ENCODE measurements at places on chromosomes 2 and 18.

- no peak for DNase-seq
These were observed 44.5 kb downstream of the PKDCC start for GRCh38 chr2:42092084-42092996.

DNA sequence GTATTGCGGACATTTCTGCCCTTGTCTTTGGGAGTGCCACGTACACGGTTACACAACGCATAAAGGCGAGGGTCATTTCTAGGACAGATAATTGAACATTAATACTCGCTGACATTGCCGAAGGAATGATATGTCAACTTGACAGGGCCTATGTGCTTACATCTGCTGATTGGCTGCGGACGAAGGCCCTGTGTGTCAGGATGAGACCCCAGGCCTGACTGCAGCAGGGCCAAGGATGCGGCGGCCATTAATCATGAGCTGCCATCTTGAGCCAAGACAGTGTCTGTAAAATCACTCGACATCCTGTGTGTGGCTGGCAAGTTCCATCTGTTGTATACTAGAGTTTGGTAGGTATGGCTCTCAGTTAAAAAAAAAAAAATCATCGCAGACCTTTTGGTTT lies 96.6 kb downstream of the MEIS1 start:
- DNase-seq: no peak

- no peak for DNase-seq
These were observed 409.7 kb upstream of the PIK3C3 start for GRCh38 chr18:41545091-41545888.

DNA sequence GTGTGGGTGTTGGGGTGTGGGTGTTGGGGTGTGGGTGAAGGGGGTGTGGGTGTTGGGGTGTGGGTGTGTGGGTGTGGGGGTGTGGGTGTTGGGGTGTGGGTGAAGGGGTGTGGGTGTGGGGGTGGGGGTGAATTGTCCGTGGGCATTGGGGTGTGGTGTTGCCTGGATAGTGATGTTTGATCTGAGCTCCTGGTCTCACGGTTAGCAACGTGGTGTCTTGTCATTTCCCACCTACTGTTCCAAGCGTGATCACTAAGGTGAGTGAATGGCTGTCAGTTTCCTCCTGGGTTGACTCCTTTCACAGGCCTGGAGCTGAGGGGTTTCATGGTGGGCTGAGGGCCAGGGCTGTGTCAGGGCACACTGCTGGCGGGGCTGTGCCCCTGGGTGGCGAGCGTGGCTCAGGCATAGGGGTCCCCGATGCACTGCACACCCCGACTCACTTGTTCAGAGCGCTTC lies 27.2 kb downstream of the RTP5 start:
- DNase-seq: no peak

DNA sequence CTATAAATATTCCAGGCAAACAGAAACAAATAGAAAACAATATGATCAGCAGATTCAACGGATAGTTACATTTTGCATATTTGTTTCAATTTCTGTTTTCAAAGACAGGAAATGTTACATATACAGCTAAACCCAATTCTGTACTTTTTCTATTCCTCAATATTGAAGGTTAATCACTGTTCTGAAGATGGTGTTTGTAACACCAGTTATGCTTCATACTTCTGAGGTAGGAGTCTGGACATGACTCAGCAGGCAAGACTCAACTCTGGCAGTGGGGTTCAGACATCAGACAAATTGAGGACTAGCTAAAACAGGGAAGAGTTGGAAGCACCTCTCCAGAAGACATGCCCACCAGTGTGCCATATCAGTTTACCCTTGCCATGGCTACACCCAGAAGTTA lies 16.6 kb downstream of the SERPINB13 start:
- DNase-seq: no peak

- no peak for DNase-seq
These were observed 39.0 kb downstream of the TBC1D8 start for GRCh38 chr2:101111917-101112771.

- no peak for DNase-seq
These were observed 305.5 kb upstream of the ETAA1 start for GRCh38 chr2:67091681-67092080.

DNA sequence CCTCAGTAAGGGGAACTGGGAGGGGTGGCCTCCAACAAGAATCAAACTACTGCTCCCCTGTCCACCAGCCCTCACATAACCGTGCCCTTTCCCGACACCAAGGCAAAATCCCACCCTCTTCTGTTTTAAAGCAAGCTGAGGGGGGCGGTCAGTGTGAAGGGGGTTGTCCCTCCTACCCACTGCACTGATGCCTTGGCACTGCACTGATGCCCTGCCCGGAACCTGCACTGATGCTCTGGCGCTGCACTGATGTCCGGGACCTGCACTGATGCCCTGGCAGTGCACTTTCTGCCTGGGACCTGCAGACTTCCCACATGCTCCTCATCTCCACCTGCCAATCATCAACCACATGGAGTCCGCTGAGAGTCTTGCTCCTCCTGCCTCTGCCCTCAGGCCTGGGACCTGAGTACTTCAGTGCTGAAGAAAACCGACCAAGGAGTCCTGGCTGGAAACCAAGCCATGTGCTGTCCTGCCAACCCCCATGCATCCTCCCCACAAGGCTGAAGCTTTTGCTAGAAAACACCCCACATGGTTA lies 179.5 kb downstream of the SMAD2 start:
- no peak for DNase-seq

DNA sequence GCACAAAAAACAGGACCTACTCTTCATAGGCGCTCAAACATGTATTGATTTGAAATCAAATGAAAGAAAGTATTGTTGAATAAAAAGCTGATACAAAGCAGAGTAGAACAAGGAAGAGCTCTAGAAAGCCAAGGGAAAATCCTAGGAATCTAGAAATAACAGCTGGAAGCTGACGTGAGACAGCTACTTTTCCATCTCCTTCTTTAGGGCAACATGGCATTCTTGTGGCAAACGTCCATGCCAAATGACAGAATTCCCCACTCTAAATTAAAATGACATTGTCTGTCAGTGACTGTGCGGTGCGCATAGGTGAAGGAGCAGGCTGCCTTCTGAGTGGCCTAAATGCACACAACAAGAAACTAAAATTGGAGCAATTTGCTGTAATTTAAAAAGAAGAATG lies 557.4 kb downstream of the SOX11 start:
- DNase-seq: no peak

DNA sequence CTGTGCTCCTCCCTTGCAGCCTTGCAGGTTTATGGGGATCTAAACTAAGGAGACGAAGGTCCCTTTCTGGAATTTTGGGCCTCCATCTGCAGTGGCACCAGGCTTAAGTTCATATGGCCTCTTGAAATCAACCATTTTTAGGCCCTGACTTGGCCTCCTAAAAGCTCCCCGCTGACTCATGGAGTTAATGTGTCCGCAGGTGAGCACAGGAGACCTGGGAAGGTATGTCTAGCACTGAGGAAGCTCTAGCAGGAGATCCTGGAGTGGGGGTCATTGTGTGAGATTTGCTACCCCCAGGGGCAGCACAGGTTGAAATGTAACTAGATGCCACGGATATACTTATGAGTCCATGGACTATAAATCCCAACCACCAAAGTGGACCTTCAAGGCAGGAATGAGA lies 95.9 kb upstream of the CELF4 start:
- no peak for DNase-seq

GRCh38 chr2:189116087-189116486 lies 63.5 kb downstream of the COL5A2 start:
- no peak for DNase-seq

- no peak for DNase-seq
These were observed 9.7 kb downstream of the PDCD1 start for GRCh38 chr2:241848761-241849615.

- DNase-seq: no peak
These were observed 412.9 kb downstream of the TMEM182 start for GRCh38 chr2:103174711-103175110.

DNA sequence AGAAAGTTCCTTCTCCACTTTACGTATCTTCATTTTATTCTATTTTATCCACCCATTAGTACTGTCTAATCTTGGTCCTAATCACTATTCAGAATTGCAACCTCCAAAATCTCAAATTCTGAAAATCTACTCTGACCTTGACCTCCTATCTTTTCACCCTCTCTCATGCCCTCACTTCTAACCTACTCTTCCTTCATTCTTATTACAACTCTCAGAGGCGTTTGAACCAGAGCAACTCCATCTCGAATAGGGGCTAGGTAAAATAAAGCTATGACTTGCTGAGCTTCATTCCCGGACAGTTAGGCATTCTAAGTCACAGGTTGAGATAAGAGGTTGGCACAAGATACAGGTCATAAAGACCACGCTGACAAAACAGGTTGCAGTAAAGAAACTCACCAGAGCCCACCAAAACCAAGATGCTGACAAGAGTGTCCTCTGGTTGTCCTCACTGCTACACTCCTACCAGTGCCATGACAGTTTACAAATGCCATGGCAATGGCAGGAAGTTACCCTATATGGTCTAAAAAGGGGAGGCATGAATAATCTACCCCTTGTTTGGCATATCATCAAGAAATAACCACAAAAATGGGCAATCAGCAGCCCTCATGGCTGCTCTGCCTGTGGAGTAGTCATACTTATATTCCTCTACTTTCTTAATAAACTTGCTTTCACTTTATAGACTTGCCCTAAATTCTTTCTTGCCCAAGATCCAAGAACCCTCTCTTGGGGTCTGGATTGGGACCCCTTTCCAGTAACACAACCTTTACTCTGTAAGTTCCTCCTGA lies 11.4 kb downstream of the CCDC88A start:
- no peak for DNase-seq

DNA sequence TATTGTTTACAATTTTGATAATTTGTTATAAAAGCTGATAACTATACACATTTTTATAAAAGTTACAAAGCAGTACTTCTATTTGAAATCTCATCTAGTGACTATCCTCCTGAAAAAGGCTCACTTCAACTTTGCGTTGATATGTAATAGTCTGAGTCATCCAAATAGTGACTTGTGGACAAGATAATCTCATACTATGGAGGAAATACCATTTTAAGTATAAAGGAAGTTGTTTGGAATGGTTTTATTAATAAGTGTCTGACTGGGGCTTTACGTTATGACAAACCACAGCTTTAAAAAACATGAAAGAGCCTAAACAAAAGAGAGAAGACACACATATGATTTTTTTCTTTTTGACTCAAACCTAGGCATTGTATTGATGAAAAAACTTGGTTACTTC lies 272.3 kb upstream of the COL3A1 start:
- DNase-seq: no peak

DNA sequence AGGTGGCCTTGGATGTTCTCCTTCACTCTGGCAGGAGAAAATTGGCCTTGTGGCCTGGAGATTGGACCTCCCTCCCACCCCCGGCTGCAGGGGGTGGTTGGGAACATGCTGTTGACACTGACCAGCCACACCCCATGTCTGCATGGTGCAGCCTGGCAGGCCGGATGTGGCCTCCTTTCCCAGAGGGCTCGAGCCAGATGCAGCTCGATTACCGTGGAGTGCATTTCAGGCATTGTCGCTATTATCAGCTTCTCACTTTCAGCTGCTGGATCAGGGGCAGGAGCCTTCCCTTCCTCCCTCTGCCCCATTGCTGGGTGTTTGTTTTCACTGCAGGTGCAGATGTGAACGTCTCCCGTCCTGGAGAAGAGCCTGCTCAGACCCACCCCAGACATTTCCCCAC lies 211.0 kb upstream of the SIX2 start:
- no peak for DNase-seq

DNA sequence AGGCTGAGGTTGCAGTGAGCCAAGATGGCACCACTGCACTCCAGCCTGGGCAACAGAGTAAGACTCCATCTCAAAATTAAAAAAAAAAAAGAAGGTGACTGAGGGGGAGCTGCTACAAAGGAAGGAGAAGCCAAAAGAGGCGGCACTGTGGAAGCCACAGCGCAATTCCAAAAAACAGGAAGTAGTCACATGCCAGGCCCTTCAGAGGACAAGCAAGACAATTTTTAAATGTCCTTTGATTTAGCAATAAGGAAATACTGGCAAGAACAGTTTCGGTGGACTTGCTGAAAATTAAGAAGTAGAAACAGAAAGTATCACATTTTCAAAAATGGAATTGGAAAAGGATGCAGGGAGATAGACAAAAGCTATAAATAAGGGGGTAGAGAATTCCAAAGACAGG lies 122.8 kb downstream of the OSBPL1A start:
- DNase-seq: no peak

DNA sequence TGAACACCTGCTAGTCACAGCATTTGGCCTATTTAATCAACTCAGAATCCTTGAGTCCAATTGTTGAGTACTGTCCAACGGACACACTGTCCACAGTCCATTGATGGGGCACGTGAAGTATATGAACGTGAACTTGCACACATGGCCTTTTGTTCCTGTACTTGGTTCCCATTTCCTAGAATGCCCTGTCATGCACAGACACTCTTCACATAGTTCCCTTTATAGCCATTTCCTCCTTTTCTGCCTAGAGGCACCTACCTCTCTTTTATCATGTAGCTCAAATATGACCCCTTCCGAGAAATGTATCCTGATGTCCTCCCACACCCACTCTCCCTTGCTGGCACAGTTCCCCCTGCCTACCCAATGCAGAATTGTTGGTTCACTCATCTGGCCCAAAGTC lies 8.7 kb upstream of the CRYGA start:
- no peak for DNase-seq

DNA sequence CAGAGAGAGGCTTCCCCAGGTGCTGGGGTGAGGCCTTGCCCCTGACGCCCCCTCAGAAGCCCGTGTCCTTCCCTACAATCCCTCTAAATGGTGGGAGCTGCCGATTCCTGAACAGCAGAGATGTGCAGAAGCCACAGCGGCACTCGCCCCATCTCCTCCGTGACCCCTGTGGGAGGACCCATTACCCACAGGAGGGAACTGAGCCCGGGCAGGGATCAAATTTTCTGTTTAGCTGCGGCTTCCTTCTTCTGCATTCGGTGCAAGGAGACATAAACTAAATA lies 181.2 kb upstream of the RAB6C start:
- no peak for DNase-seq

DNA sequence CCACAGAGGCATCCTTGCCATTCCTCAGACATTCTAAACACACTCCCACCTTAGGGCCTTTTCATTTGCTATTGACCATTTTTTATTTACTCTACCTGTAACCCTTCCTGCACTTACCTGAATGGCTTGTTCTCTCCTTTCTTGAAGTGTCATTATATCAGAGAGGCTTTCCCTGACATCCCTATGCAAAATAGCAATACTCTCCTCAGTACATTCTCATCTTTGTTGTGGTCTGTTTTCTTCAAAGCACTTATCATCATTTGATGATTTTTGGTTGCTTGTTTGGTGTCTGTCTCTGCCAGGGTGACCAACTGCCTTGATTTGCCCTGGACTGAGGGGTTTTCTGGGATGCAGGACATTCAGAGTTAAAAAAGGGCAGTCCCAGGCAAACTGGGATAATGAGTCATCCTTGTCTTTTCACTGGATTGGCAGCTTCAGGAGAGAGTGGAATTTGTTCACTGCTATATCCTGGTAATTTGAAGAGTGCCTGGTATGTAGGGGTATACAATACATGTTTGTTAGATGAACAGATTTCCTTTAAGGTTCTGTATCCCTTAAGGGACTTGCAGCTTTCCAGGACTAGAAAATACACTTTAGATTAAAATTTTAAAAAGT lies 102.4 kb downstream of the BABAM2 start:
- no peak for DNase-seq

DNA sequence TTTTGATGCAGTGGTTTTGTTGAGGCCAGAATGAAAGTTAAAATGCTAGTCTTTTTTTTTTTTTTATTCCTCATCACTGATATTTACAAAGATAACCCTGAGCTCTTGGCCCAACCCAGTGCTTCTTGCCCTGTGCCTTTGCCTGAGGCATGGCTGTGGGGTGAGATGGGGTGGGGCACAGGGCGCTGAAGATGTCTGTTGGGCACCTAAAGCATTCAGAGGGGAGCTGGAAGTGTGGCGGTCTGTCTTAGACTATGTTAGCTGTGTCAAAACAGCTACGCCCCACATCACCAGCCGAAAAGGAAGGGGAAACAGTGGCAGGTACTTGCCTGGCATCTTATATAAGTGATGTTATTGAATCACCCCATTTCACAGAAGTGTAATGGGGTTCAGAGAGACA lies 20.7 kb downstream of the TOGARAM2 start:
- no peak for DNase-seq

All from GM19239 (cell line).